HS-27A (cell line): ENCODE measurements at places on chromosomes 11 and 22.

GRCh38 chr11:75560644-75561043 is 1.4 kb upstream of the SERPINH1 start:
- no peak for DNase-seq

DNA sequence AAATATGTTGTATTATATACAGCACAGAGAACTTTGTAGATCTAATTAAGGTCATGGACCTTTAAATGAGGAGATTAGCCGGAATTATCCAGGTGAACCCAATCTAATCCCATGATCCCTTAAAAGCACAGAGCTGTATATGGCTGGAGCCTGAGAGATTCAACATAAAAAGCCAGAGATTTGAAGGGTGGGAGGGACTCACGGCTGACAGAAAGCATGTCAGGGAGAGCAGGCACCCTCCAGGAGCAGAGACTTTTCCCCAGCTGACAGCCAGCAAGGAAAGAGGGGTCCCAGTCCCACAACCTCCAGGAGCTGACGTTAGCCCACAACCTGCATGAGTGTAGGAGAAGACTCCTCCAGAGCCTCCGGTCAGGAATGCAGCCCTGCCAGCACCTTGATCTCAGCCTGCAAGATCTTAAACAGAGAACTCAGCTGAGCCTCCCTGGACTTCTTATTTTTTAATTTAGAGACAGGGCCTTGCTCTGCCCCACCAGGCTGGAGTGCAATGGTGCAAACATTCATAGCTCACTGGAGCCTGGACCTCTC is 20.0 kb upstream of the ADA2 start:
- no peak for DNase-seq

DNA sequence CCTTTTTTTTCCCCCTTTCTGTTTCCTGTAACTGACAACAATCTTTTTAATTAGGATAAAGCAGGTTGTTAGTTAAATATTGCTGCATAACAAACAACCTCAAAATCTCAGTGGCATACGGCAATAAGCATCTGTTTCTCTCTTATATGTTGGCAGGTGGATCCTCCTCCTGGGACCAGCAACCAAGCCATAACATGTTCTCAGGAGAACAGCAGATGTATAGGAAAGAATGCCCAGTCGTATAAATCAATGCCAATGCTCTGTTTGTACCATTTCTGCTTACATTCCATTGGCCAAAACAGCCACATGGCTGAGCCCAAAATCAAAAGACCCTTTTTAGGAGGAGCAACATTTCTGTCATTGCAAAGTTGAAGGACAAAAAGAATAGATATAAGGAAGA is 445.7 kb downstream of the AASDHPPT start:
- no peak for DNase-seq

DNA sequence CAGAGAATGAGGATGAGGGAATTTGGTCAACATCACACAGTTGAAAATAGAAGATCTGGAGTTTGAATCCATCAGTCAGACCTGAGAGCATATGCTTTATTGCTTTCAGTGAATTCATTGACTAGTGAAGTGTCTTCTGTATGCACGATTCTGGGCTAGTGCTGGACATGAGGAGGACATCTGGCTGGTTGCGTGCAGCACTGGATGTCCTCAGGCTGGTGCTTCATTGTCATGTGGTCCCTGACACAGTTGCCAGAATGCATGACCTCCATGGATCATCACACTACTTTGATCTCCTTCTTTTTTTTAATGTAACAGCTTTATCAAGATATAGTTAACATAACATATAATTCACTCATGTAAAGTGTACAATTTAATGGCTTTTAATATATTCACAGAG is 44.5 kb upstream of the MMP7 start:
- DNase-seq: no peak

- DNase-seq: no peak
Observed at GRCh38 chr11:60879971-60880588, 12.7 kb downstream of the ZP1 start.

- DNase-seq: no peak
Observed at GRCh38 chr22:35587896-35588295, 29.2 kb downstream of the MB start.

DNA sequence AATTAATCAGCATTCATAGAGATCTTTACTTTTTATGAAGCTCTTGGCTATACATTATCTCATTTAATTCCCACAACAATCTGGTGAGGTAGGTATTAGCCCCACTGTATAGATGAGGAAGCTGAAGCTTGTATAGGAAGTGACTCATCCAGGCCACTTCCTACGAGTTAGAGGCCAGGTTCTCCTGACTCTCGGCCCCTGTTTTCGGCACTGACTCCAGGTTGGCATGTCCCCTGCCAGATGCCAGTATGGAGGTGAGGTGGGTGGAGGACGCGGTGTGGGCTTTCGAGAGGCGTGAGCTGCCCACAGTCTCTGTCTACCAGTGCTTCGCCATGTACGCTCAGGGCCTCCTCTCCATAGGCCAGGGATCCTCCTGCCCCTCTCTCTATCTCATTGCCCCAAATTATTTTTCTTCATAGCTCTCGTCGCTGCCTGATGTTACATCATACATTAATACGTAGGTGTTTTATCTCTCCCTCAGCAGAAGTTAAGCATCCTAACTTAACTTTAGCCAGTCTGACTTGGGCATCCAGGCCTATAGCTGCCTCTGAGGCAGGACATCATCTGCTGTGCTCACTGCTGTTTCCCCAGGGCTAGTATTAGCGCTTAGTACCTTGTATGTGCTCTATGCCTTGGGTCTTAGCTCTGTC is 9.0 kb downstream of the DGAT2 start:
- DNase-seq: no peak
